B cell (primary cell): ENCODE measurements at places on chromosomes 2 and 18.

GRCh38 chr2:584863-585823 is 92.1 kb downstream of the TMEM18 start:
- H3K36me3 ChIP-seq, result no peaks in the 10 kb centered on the region
- peak; percentile 53 for DNase-seq
- no peak overlapping the region for H3K4me3 ChIP-seq
- no peak overlapping the region for H3K27ac ChIP-seq
- peaks cover 14% of the 10 kb centered on the region for H3K4me1 ChIP-seq

DNA sequence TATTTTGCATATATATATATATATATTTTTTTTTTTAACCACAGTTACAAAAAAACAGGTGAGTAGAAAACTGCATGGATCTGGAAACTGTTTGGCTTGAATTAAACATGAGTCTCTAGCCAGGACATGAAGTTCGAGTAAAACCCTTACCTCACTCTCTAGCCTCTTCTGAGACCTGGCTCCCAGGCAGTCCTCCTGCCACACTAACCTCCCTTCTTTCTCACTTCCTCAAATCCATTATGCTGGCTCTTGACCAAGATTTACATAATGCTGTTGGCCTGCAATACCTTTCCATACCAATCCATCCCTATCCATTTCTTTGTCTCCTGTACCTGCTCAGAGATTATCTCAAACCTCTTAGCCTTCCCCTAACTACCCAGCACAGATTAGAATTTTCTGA is 34.0 kb downstream of the PIGN start:
- no peak overlapping the region for H3K4me3 ChIP-seq
- no peak overlapping the region for H3K27ac ChIP-seq
- H3K36me3 ChIP-seq, result peaks cover 2% of the 10 kb centered on the region
- H3K4me1 ChIP-seq, result no peaks in the 10 kb centered on the region
- no peak for DNase-seq
- H3K27me3 ChIP-seq, result no peaks in the 10 kb centered on the region

GRCh38 chr2:231661422-231662027 is 46.8 kb upstream of the PTMA start:
- H3K36me3 ChIP-seq, result no peaks in the 10 kb centered on the region
- H3K4me3 ChIP-seq, result peak overlapping the region; percentile 56
- H3K27me3 ChIP-seq, result no peaks in the 10 kb centered on the region
- DNase-seq, result no peak
- H3K4me1 ChIP-seq, result peaks cover 49% of the 10 kb centered on the region

GRCh38 chr18:21242141-21242779 is at the start of gene GREB1L:
Gene GREB1L (plus strand): TSS chr18:21242232. CDS start chr18:21383519, 141,287 bp downstream.
- H3K27me3 ChIP-seq, result peaks cover 31% of the 10 kb centered on the region
- no peak within 1 kb of the TSS for H3K4me3 ChIP-seq
- no peaks in the 10 kb centered on the region for H3K36me3 ChIP-seq
- peaks cover 4% of the 10 kb centered on the region for H3K4me1 ChIP-seq

DNA sequence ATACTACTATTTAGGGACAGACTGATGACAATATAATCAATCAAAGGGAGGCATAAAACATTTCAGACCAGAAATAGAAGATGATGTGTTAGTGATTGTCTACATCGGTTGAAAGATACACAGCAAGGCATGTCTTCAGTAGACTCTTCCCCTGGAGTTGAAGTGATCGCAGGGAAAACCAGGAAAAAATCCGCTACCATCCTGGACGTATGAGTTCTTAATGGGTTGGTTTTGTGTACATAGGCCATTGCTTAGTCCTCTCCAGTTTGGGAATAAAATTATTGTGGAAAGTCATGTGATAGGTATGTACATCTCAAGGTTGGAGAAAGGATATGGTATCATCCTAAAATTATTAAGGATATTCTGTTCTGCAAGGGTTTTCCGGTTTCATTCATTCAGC is 4.3 kb downstream of the APCDD1 start:
- H3K27me3 ChIP-seq, result no peaks in the 10 kb centered on the region
- no peak overlapping the region for H3K4me3 ChIP-seq
- no peak overlapping the region for H3K27ac ChIP-seq
- DNase-seq, result no peak
- peaks cover 16% of the 10 kb centered on the region for H3K4me1 ChIP-seq

- no peaks in the 10 kb centered on the region for H3K4me1 ChIP-seq
- no peak for DNase-seq
- no peaks in the 10 kb centered on the region for H3K36me3 ChIP-seq
- H3K4me3 ChIP-seq, result no peak overlapping the region
Observed at GRCh38 chr18:69213842-69214241, 186.8 kb upstream of the DOK6 start.
